ENCODE measurements at places on chromosomes 11 and 22.

GRCh38 chr22:25938151-25938550 is 196.2 kb downstream of the MYO18B start:
- no peak for DNase-seq

GRCh38 chr22:44724859-44725258 is 22.9 kb downstream of the PRR5 start:
- DNase-seq = no peak

GRCh38 chr22:44394246-44395117 is 81.7 kb upstream of the SHISAL1 start:
- no peak for DNase-seq

- DNase-seq = peak; percentile 23
Measured at GRCh38 chr11:77411137-77411707, 62.7 kb downstream of the PAK1 start.

DNA sequence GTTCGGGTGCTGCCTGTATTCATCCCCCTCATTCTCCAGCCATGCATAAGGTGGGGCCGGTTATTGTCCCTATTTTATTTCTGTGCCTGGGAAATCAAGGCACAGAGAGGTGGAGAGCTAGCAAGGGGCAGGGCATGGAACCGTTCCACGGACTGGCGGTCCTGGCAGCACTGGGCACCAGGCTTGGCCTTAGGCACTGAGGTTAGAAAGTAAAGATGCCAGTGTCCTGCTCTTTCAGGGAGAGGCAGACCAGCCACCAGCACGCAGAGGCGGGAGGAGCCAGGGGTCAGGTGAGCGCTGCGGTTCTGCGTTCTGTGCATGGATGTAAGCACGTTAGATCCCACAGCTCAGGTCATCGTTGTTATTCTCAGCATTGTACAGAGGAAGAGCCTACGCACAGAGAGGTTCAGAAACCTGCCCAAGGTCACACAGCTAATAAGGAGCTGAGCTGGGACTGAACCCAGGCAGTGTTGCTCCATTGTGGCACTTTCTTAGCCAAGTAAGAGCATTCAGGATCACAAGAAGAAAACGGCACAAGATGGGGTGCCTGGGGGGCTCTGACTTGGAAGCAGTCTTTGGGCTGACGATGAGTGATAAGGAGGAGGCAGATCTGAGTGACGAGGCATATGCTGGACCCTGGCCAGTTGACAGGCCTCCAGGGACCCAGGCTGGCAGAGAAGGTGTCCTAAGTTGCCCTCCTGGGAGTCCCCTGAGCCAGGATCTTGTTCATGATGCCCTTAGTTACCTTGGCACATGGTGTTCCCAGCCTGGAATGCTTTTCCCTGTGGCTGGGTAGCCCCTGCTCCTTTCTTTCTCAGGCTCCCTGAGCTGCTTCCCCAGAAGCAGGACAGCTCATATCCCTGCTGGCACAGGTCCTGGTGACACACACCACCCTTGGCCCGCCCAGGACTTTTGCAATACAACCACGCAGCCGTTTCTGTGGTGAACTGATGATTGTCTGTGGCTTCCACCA is 41.1 kb downstream of the OSBPL5 start:
- no peak for DNase-seq

GRCh38 chr11:17463546-17464174 is 13.0 kb downstream of the ABCC8 start:
- no peak for DNase-seq

DNA sequence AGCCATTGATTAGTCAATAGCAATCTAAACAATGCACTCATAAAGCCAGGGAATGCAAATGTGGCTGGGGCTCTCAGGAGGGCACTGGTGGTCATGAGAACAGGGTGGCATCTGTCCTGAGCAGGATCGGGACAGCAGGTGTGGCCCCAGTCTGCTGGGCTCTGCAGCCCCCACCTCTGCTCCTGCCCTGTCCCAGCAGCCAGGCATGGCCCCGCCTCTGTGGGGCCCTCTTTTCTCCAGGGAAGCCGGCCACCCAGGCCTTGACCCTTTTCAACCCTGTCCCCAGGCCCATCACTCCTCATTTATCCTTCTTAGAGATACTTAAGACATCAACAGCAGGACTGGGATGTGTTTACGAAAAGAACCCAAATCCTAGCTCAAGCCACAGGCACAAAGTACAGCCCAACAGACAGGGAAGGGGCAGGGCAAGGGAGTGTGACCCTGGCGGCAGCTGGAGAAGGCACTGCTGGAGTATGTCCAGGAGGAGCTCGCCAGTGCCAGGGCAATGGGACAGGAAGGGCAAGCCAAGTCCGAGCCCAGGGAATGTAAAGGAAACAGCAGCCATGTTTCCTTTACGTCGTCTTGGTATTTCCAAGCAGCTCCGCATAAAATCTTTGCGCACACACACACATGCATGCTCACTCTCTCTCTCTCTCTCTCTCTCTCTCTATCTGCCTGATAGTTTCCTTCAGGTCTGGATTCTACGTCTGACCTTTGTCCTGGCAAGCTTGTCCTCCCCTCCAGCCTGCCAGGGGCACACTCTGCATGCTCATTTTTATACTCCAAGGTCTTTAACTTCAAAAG is 59.9 kb downstream of the DGCR2 start:
- DNase-seq = no peak

DNA sequence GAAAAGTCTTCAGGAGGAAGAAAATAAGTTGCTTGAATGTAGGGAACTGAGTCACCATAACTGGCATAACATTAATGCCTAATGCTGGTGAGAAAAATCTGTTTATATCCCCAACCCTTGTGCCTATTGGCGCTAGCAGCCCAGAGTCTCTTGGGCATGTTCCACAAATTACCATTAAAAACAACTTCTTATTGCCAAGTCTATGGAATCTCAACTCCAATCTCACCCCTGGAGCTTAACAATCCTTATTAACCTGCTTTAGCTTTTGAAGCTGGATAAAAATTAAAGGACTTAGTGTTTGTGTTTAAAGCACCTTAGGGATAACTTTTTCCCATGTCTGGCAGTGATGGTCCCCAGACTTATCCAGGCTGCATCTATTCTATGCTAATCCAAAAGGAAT is 143.0 kb downstream of the APIP start:
- no peak for DNase-seq

- no peak for DNase-seq
Measured at GRCh38 chr11:131642756-131643531, 272.5 kb downstream of the NTM start.

DNA sequence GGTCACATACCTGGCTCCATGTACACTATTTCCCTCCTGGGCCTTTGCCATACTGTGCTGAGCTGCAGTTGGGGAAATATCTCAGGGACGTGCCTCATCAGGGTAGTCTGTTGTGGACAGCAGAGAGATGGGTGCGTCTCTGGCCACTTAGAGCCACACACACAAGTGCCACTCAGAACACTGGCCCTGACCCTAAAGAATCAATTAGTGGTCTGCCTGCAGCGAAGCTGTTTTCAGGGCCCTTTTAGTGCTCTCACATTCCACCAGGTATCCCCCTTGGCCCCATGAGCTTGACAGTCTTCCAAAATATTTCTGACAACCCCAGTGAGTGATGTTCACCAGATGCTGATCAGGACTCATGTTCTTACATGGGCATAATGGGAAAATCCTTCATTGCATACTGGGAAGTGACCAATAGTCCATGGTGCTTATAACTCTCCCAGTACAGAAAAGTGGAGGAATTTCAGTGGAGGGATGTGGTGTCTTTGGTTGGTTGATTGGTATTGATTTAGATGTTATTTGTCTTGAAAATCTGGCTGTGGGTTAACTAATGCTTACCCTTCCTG is 66.1 kb downstream of the ME3 start:
- DNase-seq = no peak

GRCh38 chr11:32055861-32056260 is 35.0 kb upstream of the RCN1 start:
- DNase-seq = no peak

DNA sequence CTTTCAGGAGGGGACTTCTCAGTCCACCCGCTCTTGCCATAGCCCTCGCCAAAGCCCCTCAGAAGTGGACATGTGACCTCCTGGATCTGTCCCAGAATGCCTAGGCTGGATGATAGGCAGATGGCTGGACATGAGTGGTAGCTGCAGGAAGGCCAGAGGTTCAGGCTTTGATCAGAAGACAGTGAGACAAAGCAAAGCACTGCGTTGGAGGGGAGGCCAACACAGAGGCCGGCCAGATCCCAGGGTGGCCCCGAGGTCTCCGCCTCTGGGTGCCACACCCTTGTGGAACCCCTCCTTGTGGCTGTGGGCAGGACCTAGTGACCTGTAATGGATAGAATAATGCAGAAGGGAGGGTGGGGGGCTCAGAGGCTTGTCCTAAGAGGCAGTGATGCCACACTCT is 147.6 kb downstream of the OPCML start:
- no peak for DNase-seq

DNA sequence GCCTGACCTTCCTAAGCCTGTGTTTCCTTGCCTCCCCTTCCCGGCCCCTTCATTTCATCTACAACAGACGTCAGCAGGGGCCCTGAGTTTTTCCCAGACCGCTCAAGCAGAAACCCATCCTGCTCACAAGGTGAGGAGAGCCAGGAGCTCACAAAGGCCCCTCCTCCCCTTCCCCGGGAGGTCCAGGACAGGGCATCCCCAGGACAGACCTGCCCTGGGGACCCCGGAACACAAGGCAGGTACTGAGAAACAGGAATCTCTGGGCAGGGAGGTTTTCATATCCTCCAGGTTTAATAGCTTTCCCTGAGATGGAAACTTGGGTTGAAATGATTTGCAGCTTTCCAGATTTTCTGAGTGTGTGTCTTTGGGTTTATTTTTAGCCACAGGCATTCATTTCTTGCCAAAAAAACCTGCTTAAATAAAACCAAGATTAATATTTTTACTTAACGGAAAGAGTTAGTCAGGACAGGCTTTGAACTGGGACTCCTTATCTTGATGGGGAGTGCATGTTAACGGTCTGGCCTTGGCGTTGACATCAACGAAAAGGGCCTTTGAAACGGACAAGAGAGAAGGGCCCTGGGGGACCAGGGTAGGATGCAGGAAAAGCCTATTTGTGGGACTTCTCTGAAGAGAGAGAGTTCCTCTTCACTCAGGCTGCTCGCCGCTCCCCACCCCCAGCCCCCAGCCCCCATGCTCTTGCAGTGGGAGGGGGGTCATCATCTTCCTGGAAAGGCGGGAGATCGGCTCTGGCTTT is 38.5 kb downstream of the TIMP3 start:
- DNase-seq = no peak

DNA sequence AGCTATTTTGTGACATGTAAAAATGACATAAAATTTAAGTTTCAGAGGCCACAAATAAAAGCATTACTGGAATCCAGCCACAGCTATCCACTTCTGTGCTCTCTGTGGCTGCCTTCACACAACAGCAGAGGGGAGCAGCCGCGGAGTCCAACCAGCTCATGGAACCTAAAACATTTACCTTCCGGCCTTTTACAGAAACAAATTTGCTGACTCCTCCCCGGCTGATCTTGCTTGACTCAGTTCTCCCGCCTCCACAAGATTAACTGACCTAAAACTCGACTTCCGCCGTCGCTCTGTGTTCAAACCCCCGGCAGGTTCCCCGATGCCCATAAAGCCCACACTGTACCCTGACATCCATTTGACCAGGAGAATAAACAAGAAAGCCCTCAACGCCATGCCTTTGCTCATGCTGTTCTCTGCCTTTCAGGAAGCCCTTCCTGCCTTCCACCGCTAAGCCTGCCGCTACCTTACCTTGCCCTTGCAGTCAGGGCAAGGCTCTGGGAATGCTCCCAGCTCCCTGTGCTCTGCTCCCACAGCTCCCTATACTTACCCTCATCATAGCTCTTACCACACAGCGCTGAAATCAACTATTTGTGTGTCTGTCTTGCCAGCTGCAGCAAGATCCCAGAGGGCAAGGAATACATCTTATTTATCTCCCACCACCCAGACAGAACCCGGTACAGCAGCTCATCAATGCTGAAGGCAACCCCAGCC is 35.4 kb downstream of the MICAL3 start:
- no peak for DNase-seq

- no peak for DNase-seq
Measured at GRCh38 chr11:93128574-93128973, 69.2 kb downstream of the SLC36A4 start.

DNA sequence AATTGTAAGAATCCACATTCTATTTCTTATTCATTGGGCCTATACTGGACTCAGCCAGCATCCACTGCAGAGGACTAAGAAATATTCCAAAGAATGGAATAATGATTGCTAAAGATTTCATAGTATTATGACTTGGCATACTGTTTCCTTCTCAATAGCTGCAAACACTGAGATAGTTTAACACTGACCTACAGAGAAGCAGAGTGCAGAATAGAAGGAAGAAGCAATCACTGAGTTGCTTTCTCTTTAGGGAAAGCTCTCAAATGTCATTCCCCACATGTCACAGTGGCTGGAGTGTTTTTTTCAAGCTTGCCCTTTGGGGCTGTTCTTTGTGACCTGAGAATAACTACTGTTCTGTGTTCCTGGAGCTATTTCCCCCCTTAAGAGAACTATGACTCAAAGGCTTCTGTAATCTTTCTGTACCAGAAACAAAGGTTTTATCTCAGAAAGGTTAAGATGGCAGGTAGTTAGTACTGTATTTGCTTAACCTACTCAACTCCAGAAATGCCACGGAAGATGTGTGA is 243.6 kb upstream of the LUZP2 start:
- DNase-seq = no peak

- DNase-seq = no peak
Measured at GRCh38 chr22:27576815-27577573, 224.6 kb downstream of the MN1 start.

GRCh38 chr11:114820621-114821020 is 142.3 kb downstream of the NXPE2 start:
- DNase-seq = no peak

GRCh38 chr11:113728814-113729213 is 22.7 kb upstream of the TMPRSS5 start:
- no peak for DNase-seq

- DNase-seq = no peak
Measured at GRCh38 chr11:102546427-102546826, 15.9 kb upstream of the MMP7 start.

DNA sequence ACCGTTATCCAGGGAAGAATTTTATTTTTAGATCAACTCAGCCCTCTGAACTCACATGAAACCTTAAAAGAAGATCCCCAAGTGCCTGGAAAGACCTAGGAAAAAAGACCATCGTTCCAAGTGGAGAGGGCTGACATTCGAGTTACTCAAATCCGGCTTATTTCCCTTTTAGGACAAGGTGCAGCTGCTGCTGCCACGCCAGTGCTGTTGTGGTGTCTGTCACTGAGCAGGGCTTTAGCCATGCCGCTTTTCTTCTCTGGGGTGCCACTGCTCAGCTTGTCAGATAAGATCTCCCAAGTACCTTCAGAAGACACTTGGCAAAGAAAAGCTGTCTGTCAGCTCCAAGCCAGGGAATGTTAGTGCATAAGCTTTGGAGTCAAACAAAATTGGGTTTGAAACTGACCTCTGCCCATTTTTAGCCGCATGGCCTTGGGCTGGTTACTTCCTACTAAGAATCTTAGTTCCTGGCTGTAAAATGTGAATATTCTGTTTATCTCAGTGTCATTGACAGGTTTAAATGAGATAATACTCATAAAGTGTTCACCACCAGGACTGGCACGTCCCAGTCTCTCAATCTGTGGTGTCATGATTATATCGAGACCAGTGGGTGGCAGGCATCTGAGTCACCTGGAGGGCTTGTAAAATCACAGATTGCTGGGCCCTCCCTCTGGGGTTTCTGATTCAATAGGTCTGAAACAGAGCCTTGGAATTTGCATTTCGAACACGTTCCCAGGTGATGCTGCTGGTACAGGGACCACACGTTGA is 117.5 kb downstream of the PKNOX2 start:
- no peak for DNase-seq

Data from activated naive CD4-positive, alpha-beta T cell treated with anti-CD3 and anti-CD28 coated beads, Interleukin-2, amount 50 U/mL, for 16 hours (primary cell).